ENCODE measurements at places on chromosomes 11 and 22.

GRCh38 chr11:67641338-67642172 is 2.0 kb upstream of the TBX10 start:
- no peak for DNase-seq

DNA sequence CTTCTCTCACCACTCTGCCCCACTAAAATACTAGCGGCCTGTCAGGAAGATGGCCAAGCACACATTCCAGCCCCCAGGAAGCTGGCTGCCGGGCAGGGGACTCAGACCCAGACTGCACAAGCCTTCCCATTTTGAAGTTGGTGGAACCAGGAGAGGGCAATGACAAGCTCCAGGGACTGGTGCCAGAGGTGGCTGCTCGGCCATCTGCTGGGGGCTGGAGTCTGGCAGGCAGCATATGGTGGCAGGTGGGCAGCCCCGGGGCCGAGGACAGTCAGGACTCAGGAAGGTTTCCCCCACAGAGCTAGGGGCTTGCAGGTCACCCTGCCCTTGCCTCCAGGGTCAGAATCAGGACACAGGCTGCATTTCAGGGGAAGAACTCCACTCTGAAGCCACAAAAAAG is 22.6 kb downstream of the KCNJ5 start:
- DNase-seq, result no peak

DNA sequence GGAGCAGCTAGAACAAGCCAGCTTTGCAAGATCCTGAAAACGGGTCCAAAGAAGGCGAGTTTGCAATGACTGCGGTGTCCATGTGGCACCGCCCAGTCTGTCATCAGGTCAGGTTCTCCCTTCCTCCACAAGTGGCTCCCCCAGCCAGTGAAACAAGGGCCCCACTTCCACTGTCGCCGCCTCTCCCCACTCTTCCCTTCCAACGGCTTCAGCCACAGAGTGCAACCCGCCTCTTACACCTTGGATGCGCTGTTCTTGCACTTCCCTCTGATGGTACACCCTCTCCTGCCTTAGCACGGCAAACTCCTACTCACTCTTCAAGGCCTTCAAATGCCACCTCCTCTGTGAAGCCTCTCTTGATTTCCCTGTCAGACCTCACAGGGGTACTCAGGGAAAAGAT is 10.8 kb upstream of the TCF20 start:
- DNase-seq, result no peak

GRCh38 chr11:125980436-125980835 is 34.6 kb downstream of the VSIG10L2 start:
- no peak for DNase-seq

DNA sequence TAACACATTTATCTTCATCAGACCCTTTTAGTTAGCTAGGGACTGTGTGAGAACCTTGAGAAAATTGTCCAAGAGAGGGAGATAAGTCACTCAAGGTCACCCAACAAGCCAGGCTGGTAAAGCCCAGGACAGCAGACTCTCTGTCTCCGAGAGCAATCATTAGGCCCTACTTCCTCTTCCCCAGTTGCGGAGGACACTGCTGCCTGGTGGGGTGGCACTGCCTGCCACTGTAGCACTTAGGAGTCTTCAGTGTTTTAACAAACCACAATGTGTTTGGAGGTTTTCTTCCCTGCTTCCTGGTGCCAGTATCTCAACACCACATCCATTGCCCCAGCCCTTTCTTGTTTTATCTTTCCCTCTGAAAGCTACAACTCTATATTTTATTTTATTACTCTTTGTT is 132.1 kb upstream of the LDLRAD3 start:
- no peak for DNase-seq

DNA sequence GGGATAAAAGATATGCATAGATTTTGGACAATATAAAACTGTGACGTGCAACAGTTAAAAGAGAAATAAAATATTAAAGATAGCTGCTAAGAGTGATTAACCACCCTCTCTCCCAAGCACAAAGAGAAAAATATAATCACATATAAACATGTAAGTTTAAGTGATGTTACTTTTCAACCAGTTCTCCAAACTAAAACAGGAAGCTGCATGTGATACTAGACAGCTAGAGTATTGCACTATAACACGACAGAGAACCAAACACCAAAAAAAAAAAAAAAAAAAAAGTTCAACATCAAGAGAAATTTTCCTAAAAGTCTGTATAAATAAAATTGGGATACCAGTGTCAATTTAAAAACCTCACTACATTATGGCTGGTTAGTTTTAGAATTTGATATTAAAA is 79.1 kb downstream of the PICALM start:
- DNase-seq, result no peak

DNA sequence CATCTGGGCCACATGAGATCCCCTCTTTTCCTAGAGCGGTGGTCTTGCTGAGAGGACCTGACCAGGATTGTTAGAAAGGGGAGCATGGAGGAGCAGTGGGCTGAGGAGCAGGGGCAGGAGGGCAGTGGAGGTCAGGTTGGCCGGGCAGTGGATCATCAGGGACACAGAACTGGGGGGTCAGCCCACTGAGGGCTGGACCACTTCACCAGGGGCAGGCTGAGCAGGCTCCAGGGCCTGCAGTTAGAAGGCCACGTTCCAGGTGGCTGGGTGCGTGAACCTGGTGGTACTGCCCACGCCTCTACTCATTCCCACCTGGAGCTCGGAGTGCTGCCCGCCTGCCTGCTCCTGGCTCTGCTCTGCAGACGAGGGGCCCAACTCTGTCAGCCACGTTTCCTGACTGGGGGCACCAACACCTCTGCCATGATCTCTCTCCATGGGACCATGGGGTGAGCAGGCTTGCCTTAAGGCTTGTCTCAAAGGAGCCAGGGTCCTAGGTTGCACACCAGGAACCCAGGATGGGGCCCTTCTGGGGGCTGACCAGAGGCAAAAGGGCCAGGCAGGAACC is 9.7 kb downstream of the MRGPRF start:
- no peak for DNase-seq

GRCh38 chr11:60168306-60168705 is 14.6 kb downstream of the MS4A6A start:
- DNase-seq, result no peak

DNA sequence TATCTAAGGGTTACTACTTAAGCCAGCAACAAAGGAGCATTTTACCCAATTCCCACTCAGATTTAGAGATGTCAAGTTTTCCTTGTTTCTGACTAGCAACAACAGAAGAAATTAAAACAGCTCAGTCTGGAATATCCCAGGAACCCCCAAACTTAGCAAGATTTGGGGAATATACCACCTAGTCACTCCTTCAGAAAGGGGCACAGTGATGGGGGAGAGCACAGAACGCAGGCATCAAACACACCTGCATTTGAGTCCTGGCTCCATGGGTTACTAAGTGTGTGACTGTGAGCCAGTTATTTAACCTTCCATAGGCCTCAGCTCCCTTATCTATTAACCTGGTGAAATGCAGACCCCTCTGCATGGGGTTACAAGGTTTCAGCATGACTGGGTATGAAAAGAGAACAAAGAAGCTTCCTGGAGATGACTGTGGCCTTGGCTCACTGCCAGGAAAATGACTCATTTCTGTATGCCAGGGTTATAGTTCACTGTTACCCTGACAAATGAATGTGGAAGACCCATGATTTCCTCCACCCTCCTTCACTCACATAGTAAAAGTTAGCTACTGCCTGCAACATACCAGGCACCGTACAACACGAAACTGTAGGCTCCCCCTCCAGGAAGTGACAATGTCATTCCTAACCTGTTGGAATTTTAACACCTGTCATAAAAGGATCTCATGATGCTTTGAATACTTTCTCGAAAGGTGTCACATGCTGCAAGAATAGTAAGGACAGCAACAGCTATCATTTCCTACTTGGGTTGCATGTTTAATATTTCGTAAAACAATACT is 79.6 kb downstream of the ME3 start:
- peak; percentile 78 for DNase-seq

GRCh38 chr11:65651589-65652510 is 10.9 kb downstream of the RELA start:
- peak; percentile 46 for DNase-seq

GRCh38 chr11:78595436-78596130 is 20.9 kb upstream of the NARS2 start:
- DNase-seq, result no peak

DNA sequence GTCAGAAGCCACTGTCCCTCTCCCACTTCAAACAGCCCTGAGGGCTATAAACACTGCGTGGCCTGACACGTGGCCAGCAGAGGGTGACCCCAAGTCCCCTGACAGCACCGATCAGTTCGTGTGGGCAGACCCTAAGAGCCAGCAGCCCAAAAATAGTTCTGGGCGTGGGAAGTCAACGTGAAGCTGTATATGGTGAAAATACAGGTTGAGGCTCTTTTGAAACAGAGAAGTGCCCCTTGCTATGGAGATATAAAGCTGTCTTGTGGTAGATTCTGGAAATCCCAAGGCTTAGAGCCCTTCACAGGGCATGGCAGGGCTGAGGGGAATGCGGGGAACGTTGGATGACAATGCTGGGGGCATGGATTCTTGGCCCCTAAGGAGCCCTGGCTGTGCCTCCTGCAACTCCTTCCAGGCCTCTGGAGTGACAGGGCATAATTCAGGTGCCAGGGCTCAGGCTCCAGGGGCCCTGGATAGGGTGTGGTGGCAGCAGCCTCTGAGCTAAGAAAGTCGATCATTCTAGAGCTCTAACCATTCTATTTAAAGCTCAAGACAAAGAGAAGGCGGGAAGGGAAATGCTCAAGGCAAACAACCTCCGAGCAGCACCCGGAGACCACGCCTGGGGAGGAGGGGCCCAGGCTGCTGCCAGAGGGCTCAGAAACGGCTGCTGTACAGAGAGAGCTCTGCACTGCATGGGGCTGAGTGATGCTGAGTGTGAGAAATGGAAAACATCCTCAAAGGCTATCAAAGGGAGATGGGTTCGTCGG is 60.4 kb upstream of the CD5 start:
- DNase-seq, result peak; percentile 23

DNA sequence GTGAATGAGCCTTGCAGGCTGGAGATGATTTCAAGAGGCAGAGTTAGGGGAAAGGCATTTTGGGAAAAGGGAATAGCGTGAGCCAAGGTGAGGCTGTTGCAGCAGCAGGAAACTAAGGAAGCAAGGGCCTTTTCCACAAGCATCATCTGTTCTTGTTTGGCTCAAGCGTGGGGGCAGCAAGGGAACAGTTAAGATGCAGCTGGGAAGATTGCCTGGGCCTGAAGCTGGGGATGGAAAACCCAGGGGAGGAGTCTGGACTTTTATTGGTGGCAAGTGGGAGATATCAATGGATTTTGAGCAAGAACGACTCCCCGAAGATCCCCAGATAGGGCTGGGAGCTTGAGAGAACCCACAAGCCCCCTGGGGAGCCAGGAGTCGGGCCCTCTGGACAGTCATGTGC is 27.3 kb upstream of the PICK1 start:
- no peak for DNase-seq

DNA sequence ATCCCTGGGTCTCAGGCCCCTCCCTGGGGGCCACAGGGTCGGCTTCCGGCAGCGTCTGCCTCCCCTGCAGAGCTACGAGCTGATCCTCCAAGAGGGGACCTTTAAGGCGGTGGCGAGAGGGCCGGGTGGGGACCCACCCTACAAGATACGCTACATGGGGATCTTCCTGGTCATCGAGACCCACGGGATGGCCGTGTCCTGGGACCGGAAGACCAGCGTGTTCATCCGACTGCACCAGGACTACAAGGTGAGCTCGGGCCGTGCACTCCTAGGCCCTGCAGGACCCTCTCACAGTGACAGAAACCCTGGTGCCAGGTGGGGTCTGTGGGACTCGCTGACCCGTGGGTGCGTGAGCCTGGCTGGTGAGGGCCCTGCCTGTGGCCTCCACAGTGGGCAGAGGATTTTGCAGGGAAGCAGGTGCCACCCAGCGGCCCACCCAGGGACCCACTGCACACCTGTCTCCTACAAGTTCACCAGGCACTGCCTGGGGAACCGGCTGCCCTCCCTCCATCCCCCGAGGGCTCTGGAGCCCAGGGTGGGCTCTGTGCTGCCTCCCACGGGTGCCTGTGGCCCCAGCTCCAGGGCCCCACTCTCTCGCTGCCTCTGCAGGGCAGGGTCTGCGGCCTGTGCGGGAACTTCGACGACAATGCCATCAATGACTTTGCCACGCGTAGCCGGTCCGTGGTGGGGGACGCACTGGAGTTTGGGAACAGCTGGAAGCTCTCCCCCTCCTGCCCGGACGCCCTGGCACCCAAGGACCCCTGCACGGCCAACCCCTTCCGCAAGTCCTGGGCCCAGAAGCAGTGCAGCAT is 13.7 kb downstream of the MUC5B start:
- DNase-seq, result no peak

- no peak for DNase-seq
Observed at GRCh38 chr11:70050243-70050642, 27.9 kb upstream of the ANO1 start.

- DNase-seq, result peak; percentile 18
Observed at GRCh38 chr11:71120471-71120896, 131.9 kb downstream of the SHANK2 start.

GRCh38 chr11:109040303-109040702 is 375.4 kb downstream of the DDX10 start:
- DNase-seq, result no peak

GRCh38 chr11:102007567-102008437 is 39.4 kb upstream of the CFAP300 start:
- DNase-seq, result peak; percentile 70
